ENCODE measurements at places on chromosomes 4 and X.

GRCh38 chr4:40170588-40170987 is 26.2 kb upstream of the RHOH start:
- DNase-seq = no peak

- DNase-seq = no peak
Measured at GRCh38 chr4:174210952-174211490, 72.4 kb downstream of the FBXO8 start.

DNA sequence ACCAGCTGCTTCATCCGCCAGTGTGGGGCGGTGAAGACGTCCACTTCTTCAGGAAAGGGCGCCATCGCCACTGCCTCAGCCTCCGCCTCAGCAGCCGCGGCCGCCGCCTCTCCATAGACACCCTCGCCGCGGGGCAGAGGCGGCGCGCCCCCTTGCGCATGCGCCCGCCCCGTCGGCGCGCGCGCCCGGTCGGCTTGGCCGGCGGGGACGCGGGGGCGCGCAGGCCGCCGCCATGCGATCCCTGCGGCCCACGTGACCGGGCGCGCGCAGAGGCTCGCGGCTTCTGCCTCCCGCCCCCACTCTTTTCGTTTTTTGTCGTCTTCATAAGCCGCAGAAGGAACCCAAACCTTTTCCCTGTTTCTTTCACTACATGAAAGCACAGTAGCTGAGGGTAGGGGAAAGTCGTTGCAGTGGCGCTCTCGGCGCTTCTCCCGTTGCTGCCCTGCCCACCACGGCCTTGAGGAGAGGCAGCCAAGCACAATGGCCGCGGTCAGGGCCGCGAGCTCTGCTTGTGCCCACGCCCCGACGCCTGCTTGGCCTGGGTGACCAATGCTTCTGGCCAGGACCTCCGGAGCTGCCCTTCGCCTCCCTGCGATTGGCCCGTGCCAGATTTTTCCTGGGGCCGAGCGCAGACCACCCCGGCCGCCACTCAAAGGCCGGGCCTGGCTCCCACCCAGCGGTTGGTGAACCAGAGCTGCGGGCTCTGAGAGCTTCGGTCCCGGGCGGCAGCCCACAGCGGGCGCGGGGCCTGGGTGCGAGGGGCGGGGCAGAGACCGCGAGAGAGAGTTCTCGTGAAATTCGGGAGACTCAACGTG is at the start of gene FBXL5:
Gene FBXL5, minus strand, starts transcription at position 135 of the 815 bp plus-strand sequence. Its CDS starts 70 bp downstream, at position 65.
- peak; percentile 85 for DNase-seq

DNA sequence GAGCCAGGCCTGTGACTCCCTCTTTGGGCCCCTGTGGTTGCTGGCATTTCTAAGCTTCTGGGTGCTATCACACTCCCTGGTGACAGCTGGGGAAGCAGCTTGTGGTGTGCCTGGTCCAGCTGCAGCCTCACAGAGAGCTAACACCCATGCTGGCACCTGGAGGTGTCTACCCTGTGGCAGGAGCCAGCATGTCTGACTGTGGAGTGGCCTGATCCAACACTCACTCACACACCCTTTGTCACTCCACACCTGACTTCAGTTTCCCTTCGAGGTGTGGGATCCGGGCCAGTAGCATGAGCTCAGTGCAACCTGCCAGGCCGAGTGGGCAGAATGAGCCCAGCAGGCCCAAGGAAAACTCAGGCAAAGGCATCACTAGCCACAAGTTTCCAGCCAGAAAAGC is 67.5 kb downstream of the TECRL start:
- DNase-seq = no peak

DNA sequence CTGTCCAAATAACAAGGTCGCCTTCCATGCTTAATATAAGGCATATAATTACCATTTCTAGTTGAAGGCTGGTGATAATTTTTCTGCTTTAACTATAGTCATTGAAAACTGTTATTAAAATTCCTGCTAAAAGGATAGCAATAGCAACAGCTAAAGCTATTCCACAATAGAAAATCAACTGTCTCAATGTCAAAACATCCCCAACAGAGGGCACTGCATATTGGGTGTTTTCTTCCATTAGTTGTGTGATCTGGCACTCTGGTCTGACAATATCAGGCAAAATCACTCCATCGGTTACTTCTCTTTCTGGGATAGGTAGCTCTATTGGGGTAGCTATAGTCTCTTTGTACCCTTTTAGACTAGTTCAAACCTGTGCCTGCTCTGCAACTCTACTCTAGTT is 53.5 kb downstream of the TMPRSS11F start:
- DNase-seq = no peak

DNA sequence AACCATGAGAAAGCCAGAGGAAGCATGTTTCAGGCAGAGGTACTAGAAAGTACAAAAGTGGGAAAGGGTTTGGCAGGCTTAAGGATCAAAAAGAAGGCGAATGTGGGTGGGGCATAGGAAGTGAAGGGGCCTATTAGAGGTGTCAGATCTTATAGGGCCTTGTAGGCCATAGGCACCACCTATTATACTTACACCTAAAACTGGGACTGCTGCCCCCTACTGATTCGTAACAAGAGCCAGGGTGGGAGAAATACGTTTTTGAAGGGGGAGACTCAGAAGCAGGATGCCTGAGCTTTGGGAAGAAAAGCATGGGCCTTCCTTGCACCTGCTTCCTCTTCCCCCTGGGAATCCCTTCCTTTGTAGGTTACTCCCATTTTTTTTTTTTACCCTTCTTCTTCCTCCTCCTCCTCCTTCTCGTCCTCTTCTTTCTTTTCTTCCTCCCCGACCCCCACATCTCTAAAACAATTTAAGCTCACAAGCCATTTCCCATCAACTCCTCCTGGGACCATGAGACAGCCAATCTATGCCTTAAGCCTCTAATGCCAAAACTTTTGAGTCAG is 40.7 kb upstream of the GPC3 start:
- DNase-seq = no peak

GRCh38 chr4:84971319-84971932 is 4.9 kb upstream of the WDFY3 start:
- DNase-seq = no peak

DNA sequence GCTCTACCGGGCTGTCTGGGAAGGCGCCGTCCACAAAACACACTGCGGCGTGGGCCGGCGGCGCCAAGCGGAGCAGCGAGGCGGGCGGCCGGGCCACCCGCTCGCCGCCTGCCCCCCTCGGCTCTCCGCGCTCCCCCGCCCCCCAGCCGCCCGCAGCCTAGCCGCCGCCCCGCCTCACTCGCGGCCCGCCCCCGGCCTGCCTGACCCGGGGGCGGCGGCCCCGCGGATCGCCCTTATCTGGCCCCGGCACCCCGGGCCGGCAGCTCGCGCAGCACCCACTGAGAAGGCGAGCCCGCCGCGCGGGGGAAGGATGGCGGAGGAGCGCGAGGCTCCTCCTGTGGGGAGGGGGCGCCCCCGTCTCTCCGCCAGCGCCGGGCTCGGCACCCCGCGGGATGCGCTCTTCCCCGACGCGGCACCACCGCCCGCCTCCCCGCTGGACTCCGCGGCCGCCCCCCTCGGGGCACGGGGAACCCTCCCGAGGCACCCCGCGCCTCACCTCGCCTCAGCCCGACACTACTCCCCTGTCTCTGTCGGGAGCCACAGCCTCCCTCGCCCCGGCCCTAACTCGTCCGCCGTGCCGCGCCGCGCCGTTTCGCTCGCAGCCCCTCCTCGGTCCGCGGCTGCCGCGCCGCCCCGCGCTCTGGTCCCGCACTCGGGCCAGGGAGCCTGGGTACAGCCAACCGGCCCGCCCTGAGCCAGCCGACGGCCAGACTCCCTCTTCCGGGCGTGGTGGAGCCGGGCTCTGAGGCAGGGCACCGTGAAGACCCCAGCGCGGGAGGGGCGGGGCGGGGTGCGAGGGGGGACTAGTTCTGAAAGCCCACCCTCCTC is 566 bp downstream of the ATP11C start:
- DNase-seq = peak; percentile 53

DNA sequence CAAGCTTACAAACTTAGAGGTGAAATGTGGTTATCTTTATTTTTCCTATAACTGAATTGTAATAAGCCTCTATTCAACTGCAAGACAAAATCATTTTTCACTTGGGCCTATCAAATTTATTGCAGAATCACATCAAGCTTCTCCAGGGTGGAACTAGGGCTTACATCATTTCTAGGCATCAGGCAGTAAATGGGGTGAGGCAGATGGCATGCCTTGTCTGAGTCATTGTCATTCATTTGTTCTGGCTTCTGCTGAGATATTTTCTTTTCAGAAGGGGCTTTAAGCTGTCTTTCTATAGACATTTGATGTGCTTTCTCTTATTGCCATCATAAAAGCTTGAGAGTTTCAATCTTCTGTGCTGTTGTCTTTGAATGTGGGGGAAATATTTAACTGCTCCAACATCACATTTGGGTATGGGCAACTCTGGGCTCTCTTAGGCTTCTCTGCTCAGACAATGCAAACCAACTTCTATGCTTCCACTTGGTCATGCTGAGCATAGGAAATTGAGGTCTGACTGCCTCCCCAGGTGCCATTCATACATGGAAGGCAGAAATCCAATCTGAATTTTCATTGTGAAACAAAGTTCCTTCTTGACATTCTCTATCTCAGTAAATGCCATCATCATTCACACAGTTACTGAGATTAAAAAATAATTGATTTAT is 225.8 kb upstream of the GIMD1 start:
- DNase-seq = no peak

DNA sequence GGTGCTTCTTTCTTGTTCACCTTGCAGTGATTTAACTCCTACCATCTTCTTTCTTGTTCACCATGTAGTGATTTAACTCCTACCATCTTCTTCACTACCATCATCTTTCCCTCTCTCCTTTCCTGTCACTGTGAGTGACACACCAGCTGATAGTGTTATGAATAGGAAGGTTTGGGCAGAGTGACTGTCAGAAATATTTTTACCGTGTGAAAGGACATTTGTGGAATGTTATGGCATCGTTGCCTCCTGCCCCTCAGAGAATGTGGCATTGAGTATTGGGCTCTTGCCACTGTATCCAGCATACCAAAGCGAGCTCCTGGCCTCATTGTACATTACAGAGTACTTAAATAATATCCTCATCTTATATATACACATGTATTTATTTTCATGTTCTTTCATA is 90.8 kb upstream of the AMOT start:
- DNase-seq = no peak

DNA sequence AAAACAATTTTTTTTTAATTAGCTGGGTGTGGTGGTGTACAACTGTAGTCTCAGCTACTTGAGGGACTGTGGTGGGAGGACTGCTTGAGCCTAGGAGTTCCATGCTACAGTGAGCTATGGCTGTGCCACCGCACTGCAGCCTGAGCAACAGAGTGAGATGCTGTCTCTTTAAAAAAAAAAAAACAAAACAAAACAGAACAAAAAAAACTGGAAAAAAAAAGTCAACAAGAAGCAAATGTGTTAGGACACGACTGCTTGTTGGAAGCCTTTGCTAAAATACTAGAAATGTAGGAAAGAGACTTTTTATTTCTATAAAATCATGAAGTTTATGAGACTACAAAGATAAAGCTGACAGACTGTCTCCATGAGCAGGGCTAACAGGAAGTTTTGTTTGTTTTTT is 87.2 kb downstream of the SH3RF1 start:
- DNase-seq = no peak

DNA sequence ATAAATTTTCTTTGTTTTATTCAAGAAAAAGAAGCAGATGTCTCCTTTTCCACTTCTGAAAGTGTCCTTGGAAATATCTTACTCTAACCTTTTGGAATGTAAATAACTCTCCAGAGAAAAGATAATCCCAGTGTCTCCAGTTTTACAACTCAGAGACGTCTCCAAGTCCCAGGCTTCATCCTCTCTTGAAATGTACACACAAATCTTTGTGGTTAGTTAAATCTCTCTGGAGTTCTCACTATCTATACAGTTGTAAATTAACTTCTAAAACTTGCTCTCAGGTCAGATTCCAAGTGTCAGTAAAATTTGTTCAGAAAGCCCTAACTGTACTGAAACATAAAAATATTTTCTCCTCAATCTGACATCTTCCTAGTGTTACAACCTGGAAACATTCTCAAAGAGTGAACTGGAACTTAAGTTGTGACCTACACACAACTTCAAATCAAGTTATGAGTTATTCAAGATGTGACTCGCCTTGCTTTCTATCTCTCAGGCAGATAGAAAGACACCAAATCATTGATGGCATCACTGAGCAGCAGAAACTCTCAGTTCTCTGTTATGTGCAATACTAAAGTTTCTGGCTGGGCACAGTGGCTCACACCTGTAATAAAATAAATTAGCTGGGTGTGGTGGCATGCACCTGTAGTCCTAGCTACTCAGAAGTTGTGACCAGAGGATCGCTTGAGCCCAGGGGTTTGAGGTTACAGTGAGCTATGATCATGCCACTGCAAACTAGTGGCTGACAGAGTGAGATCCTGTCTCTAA is 284.2 kb downstream of the RCHY1 start:
- DNase-seq = no peak

- DNase-seq = no peak
Measured at GRCh38 chr4:54400802-54401201, 171.7 kb downstream of the PDGFRA start.

Data from stimulated activated naive CD8-positive, alpha-beta T cell treated with anti-CD3 and anti-CD28 coated beads, Interleukin-15, Interleukin-2, amounts not matched to agents 100 U/mL and 50 U/mL, for 24 hours (primary cell).